Activated T-cell treated with anti-CD3 and anti-CD28 coated beads for 48 hours (primary cell): ENCODE measurements at places on chromosomes 6 and 20.
A peak's percentile ranks its signal among the peaks of the same experiment; 100 is the strongest.

DNA sequence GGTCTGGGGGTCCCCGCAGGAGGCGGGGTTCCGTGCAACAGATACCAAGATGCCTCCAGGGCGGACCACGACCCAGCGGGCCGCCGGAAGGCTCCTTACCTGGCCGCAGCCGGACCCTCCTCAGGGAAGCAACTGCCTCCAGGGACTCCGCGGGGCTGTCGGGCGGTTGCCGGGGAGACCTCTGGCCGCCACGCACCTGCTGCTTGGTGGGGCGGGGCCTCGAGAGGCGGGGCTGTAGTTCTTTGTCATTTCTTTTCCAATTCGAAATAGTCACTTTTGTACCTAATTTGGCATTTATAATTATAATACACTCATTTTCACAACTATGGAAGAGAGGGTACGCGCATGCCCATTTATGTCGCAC is 647 bp downstream of the AK9 start:
- peak; percentile 59 for DNase-seq

DNA sequence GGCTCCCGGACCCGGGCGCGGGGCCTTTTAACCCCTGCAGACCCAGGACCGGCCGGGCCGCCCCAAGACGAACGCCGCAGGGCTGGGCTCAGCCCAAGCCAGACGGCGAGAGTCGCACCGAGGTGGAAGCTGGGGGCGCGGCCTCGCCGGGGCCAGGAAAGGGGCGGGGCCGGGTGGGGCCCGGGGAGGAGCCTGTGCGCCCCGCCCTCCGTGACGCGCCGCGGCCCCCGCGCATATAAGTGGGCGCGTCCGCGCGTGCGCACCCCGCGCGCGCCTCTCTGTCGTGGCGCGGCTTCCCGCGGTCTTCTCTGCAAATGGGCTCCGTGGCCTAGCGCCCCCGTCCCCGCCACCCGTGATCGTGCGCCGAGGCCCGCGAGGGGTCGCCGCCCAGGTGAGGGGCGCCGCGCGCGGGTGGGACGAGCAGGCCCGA is at the start of gene PPDPF:
Gene PPDPF, plus strand, starts transcription at position 262 of the 430 bp plus-strand sequence. CDS start 544 bp downstream, outside the sequence.
- DNase-seq = peak; percentile 84

- DNase-seq = no peak
These were observed at the start of gene FNDC11 for GRCh38 chr20:63553933-63554290. Gene FNDC11, plus strand, starts transcription at chr20:63554159. Its CDS starts 1,505 bp downstream, at chr20:63555664.

GRCh38 chr6:83854766-83855165 is 1.6 kb downstream of the RIPPLY2 start:
- DNase-seq = no peak

DNA sequence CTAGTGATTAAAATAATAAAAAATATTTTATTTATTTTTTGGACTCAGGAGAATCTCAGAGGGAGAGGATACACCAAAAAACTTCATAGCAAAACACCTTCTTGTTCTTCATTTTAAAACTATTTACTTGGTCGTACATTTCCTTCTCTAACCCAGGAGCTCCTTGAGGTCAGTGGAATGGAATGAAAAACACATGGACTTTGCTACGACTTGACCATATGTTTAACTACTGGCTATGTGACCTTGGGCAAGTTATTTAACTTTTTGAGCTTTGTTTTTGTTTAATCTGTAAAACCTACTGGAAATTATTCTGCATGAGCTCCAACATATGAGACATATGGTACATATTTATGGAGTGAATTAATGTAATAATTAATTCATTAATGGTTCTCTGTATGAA is 1005.5 kb upstream of the CITED2 start:
- no peak for DNase-seq

GRCh38 chr6:128256095-128256494 is 264.3 kb downstream of the PTPRK start:
- no peak for DNase-seq
